ENCODE measurements at places on chromosomes 5 and 9.

DNA sequence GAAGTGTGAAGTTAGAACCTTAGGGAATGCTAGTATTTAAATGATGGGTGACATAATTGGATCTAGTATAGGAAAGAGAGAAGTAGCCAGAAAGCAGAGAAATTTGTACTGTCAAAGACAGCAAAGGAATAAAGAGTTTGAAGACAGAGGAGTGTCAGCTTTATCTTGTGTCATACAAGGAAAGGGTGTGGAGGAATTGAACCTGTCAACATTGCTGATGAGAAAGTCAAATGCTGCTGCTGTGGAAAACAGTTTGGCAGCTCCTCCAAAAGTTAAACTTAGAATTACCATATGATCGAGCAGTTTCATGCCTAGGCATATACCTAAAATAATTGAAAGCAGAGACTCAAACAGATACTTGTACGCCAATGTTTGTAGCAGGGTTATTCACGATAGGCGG is 63.7 kb downstream of the DENND4C start:
- DNase-seq: no peak

- DNase-seq: no peak
Observed at GRCh38 chr5:76660360-76660759, 37.2 kb upstream of the F2RL2 start.

GRCh38 chr5:154165886-154166285 is 24.6 kb upstream of the GALNT10 start:
- DNase-seq: no peak

DNA sequence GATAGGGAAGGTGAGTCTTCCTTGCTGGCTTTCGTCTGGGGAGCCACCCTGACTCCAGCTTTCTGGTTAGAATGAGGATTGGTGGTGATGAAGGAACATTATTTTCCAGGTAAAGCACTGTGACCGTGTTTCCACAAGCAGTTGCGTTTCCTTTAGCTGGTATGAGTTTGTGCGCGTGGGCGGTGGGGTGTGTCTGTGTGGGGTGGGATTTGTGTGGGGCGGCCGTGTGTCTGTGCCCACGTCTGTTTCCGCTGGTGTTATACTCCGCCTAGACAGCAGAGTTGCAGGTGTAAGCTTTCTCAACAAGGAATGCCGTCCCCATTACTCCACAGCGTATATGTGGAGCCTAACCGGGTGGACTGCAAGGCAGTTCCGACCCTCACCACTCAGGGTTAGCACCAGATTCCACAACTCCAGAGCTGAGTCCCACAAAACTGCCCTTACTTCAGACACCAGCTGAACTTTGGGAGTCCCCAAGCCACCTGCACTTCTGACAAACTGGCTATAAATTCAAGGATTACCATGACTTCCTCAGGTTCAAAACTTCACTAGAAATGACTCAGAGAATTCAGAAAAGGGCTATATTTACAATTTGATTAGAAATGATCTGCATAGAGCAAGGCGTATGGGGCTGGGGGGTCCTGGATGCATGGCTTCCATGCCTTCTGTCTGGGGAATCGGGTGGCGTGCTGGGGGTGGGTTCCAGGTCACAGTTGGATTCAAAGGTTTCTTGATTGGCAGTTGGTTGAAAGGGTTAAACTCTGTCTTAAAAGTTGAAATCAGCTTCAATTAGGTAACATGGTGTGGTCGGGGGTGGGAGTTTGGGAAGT is 29.8 kb downstream of the PROP1 start:
- DNase-seq: no peak

DNA sequence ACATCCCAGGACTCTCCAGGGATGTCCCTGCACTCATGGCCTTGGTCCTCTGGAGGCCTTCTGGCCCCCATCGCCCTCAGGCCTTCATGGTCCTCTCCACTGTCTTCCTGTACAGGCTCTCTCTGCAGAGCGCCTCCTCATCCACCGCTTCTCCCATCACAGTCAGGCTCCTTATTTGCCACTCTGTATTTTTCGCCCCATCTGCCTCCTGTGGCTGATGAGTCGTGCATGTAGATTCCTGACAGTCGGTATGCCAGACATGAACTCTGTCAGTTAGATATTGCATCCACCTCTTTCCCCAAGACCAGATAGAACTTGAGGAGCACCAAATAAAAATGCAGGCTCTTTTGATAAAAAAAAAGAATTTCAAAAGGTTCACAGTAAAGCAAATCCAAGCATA is 362.8 kb downstream of the IRX1 start:
- no peak for DNase-seq

- DNase-seq: no peak
Observed at GRCh38 chr5:73268826-73269225, 95.8 kb downstream of the TMEM174 start.

- no peak for DNase-seq
Observed at GRCh38 chr5:90534922-90535321, 5.5 kb upstream of the LYSMD3 start.

DNA sequence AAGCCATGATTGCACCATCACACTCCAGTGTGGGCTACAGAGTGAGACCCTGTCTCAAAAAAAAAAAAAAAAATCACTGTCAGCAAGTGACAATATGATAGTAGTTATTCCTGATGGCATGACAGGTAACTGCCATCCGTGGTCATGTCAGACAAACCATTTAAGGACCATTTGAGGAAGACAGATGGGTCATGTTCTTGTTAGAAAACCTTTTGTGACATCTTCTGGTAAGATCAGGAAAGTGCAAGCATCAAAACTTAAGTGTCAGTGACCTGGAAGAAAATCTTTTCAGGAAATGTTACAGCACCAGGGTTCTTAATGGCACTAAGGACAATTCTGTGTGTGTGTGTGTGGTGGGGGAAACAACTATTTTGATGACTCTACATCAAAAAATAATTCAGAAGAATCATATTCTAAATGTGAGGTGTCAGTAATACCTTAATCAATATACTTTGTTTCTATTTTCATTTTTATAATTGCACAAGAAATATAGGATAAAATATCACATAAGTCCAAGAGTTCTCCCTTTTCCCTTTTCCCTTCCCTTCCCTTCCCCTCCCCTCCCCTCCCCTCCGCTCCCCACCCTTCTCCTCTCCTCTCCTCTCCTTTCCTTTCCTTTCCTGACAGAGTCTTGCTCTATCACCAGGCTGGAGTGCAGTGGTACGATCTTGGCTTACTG is 17.8 kb downstream of the SLC38A9 start:
- peak; percentile 11 for DNase-seq

- no peak for DNase-seq
Observed at GRCh38 chr9:109922617-109923470, 142.8 kb downstream of the PALM2AKAP2 start.

Measured in RPMI8226 (cell line).